Left kidney (tissue), 8 donors: ENCODE measurements at places on chromosomes 4 and X. TPM values are rescaled to one million over a fixed set of nuclear protein-coding genes. Genes with fewer than 3 reads are reported as not detected.
A peak's percentile ranks its signal among the peaks of the same experiment; 100 is the strongest.

The NAP1L5 gene
- 12.2 TPM for polyA plus RNA-seq

The BMPR1B gene
- 22.7 TPM for polyA plus RNA-seq

- DNase-seq, result no peak
Measured at GRCh38 chrX:71438750-71439149, 72.6 kb downstream of the TAF1 start.

DNA sequence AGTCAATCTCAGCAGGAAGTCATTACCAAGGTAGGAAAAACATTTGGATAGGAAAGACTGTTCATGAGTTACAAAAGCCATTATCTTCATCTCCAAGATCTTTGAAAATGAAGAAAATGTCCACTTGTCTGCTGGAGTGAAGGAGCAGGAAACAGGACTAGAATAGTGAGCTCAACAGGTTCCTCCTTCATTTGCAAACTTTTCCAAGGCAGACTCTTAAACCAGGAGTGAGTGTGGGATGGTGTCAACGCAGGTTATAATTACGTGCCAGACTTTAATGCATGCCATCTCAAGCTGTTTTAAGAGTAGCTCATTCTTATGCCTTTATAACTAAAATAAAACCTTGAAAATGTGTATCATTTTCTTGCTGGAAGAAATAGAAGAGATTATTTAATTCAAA, 3.4 kb upstream of the REELD1 start:
- DNase-seq, result no peak

- DNase-seq, result peak; percentile 60
Measured at GRCh38 chr4:53015681-53016080, 153.6 kb downstream of the RASL11B start.

- no peak for DNase-seq
Measured at GRCh38 chrX:130594453-130594916, 192.7 kb downstream of the RBMX2 start.
